ENCODE measurements at places on chromosomes 5 and 9. TPM values are rescaled to one million over a fixed set of nuclear protein-coding genes. Genes with fewer than 3 reads are reported as not detected.

ZNF354C gene
- 7.6 TPM for total RNA-seq

GPRIN1 gene
- 16.7 TPM for total RNA-seq

SKIC3 gene
- 92.1 TPM for total RNA-seq

SLC45A2 gene
- 0.31 TPM for total RNA-seq

PCDHB6 gene
- total RNA-seq: 9.1 TPM

PITX1 gene
- 1.8 TPM for total RNA-seq

IPO11 gene
- 66.5 TPM for total RNA-seq

TXNDC8 gene
- not detected for total RNA-seq

SLC22A4 gene
- 0.99 TPM for total RNA-seq

SHOC1 gene
- total RNA-seq: not detected

S100Z gene
- not detected for total RNA-seq

DNA sequence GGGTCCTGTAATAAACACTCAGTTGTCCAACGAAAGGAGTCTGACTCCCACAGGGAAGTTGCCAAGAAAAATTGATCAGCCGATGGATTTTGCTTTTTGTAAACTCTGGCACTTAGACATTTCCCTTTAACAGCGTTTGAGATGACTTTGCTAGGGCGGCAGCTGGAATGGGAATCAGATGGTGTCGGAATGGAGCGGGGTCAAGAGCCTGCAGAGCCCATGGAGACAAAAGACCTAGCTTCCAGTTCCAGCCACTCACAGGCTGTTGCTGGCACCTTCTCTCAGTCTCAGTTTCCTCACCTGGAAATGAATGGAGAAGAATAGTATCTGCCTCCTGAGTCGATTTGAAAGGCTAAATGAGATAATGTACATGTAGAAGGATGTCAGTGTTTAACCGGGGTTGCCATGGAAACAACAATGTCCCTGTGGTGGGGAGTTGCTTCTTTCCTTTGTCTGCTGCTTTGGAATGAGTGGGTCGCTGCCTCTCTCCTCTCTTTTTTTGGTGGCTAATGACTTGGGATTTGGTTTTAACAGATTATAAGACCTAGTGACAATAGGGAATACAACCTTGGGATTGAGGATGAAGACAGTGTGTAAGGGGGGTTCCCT, 137.4 kb downstream of the GAS1 start:
- DNase-seq: no peak

DNA sequence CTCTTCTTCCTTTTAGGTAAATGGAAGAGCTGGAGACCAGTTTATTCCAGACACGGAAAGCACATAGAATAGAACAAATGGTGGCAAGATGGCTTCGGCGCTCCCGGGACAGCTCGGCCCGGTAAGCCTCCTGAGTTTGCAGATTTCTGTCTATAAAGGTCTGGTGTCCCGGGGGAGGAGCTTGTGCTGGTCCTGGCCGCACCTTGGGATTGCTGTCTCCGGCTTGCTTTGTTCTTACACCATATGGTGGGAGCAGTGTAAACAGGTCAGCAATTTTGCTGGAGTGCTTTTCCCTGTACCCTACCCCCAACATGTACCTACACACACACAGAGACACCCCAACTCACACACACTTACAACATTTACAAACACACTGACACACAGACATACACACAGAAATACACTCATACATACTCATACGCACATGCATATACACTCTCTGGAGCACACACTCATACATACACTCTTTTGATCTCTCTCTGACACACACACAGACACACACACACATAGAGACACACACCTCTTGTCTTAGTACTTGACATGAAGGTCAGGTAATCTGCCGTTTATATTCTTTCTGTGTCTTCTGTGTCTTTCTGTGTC, 42.0 kb downstream of the FRMPD1 start:
- no peak for DNase-seq

DNA sequence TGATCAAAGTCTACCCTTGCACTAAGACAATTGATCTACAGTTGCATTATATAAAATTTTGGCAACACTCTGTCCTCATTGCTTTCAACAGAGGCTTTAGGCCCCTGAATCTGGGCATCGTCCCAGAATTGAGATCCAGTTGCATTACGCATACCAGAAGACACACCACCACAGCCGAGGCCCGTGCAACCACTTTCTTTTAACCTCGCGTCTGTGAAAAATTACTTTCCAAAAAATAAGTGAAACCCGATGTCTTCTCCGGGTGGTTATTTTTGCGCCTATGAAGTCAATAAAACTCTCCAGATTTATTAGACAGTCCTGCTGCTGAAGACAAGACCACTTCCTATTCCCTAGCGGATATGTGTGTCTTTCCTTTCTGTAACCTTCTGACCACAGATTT, 52.1 kb upstream of the NFIB start:
- DNase-seq: no peak

- DNase-seq: peak; percentile 23
Measured at GRCh38 chr5:173094012-173094661, 38.0 kb downstream of the CREBRF start.

DNA sequence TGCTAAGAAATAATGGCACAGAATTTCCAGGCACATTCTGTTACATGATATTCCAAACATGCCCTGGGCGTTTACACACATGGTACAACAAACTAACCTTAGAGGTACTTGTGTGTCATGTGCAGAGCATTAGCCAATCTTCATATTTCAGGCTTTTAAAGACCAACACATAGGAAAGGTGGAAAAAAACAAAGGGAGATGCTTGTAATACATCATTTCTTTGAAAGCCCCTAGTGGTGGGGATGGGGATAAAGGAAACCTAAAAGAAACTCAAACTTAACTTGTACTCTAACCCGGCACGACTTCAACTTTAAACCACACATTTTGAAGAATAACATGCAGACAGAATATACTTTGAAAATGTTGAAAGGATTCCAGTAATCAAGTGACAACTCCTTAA, 133.6 kb downstream of the PTPRD start:
- peak; percentile 24 for DNase-seq

GRCh38 chr5:111165058-111165457, 59.1 kb upstream of the CAMK4 start:
- DNase-seq: no peak

GRCh38 chr5:108451269-108451668, 69.4 kb upstream of the FBXL17 start:
- no peak for DNase-seq

DNA sequence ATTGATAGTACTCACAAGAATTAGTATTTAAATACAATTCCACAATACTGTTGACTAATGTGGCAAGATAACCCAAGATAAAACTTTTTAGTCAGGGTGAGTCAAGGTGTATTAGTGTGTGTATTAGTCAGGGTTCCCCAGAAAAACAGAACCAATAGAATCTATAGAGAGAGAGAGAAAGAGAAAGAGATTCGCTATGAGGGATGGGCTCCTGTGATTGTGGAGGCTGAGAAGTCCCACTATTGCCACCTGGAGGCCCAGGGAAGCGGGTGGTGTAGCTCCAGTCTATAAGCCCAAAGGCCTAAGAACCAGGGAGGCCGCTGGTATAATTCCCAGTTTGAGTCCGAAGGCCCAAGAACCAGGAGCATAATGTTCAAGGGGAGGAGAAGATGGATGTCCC, 10.0 kb upstream of the SHISAL2B start:
- DNase-seq: peak; percentile 40

GRCh38 chr9:110114086-110114858, 93.7 kb downstream of the C9orf152 start:
- no peak for DNase-seq

GRCh38 chr9:21482213-21482612, at the start of gene IFNE:
Gene IFNE (minus strand): TSS chr9:21482313. CDS start chr9:21481694, 619 bp downstream.
- no peak for DNase-seq

GRCh38 chr9:128481561-128481960, 23.0 kb upstream of the GLE1 start:
- DNase-seq: no peak

GRCh38 chr5:8057769-8058168, 188.8 kb downstream of the MTRR start:
- no peak for DNase-seq

DNA sequence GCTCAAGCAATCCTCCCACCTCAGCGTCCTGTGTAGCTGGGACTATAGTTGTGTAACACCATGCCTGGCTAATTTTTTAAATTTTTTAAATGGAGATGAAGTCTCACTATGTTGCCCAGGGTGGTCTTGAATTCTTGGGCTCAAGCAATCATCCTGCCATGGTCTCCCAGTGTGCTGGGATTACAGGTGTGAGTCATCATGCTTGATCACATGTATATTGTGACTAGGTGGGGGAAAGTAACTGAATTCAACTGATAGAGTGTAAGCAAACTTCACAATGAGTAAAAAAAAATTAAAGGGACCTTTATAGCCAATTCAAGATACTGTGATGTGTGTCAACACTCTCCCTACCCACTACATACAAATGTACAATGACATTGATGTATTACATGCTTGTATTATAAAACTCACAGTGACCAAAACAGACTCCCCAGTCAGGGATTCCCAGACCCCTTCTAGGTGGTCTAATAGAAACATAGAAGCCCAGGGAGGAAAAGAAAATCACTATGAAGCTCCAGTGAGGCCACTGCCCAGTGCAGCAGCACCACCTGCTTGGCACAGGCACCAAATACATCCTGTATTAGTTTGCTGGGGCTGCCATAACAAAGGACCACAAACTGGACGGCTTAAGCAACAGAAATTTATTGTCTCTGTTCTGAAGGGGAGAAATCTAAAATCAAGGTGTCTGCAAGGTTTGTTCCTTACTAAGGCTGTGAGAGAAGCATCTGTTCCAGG, 8.8 kb downstream of the PLGRKT start:
- no peak for DNase-seq

- no peak for DNase-seq
Measured at GRCh38 chr5:81718300-81718699, 32.6 kb downstream of the SSBP2 start.

GRCh38 chr5:171336521-171337209, 27.6 kb downstream of the TLX3 start:
- peak; percentile 57 for DNase-seq

DNA sequence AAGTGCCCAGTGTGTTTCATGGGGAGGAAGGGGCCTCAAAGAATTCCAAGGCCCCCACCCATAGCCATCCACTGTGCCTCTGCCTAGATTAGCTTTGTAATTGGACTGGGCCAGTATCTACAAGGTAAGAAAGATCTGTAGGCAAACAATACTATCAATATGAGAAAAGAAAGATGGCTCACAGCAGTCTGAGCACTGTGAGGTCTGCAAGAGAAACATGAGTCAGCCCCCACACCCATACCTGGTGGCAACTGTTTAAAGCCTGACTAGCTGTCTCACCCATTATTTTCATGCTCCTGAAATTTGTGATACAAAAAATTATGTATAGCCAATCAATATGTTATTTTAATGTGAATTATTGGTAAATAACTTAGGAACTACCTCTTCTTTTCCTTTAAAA, 10.0 kb upstream of the ZNF483 start:
- no peak for DNase-seq

- no peak for DNase-seq
Measured at GRCh38 chr5:54696346-54696745, 178.8 kb downstream of the SNX18 start.

GRCh38 chr9:134177624-134178393, 13.4 kb upstream of the RNU6ATAC start:
- no peak for DNase-seq

DNA sequence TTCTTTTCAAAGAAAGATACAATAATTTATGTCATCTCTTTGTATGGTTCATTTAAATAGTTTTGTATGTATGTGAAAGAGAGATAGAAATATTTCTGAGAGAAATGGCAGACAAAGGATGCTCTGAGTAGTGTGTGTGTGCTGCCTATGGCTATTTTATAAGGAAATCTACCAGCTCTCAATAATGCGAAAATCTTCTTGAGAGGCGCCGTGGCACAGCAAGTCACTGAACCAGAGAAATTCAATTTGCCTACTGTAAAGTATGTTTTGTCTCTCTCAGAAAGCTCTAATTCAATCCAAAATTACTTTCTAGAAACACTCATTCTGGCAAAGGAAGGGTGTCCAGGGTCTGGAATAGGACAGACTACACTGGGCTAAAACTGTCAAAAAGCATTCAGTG, 1981.1 kb downstream of the EFNA5 start:
- no peak for DNase-seq

DNA sequence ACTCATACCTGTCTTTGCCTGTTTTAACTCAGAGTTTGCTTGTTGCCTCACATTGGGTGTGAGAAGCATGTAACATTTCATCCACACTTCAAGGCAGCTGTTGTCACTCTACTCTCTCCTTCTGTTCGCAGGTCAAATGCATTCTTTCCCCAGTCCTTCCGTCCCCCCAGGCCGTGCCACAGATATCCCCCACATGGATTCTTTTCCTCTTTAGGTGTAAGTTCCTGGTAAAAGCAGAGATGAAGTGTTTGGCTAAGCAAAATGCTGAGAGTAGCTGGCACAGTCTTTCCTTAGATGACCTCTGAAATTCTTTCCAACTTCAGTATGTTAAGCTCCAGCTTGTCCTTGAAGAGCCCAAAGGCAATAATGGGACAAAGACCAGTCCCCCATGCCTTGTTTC, 328.2 kb downstream of the SLIT3 start:
- no peak for DNase-seq
